ENCODE measurements at places on chromosomes 3 and 15. TPM values are rescaled to one million over a fixed set of nuclear protein-coding genes. Genes with fewer than 3 reads are reported as not detected.

DNA sequence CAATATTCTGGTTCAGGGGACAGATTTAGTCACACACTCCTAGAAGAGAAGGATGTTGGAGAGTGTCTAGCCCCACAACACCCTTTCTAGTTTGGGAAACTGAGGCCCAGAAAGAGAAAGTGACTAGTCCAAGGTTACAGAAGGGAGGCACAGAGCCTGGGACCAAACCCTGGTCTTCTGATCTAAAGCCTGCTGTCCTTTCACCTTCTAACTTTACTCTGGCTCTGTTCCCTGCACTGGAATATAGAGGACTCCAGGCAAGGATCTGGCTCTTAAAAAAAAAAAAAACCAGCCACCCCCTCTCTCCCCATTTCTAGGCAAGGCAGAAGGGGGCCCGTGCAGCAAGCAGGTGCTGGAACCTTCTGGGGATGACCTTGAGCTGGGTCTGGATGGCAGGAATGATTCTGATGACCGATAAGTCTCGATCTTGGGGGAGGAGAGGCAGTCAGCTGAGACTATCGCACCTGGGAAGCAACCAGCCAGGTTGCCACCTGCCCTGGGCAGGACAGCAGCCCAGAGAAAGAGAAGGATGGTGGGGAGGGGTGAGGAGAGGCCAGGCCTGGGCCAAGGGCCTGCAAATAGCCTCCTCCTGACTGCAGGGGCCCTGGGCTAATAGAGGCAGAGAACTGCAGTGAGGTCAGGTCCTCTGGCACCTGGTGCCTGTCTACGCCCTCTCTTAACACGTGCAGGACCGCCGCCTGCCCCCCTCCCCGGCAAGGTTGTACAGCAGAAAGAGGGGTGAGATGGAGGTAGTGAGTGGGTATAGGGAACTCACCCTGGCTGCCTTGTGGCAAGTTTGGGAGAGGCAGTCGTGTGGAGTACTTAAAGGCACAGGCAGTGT lies 30.4 kb upstream of the RHCG start:
- no peak for DNase-seq

GRCh38 chr3:190166948-190167347 lies 46.3 kb upstream of the P3H2 start:
- DNase-seq: no peak

The PLSCR5 gene
- total RNA-seq: not detected

- DNase-seq: no peak
Observed at GRCh38 chr3:165749821-165750220, 87.4 kb downstream of the BCHE start.

DNA sequence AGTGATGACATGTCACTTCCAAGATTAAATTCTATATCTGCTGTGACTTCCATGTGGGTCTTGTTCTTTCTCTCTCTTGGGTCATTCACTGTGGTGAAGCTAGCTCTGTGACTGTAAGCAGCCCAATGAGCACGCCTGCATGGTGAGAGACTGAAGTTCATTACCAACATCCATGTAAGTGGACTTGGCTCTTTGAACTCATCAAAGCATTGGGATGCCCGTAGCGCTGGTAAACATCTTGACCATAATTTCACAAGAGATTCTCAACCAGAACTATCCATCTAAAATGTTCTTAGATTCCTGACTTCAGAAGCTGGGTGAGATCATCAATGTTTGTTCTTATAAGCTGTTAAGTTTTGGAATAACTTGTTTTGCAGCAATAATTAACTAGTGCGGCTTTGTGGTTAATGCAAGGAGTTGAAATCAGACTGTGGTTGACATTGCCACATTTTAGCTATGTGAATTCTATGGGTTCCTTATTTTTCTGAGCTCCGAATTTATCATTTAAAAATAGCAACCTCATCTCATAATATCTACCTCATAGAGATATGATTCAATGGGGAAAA lies 31.6 kb upstream of the LRRC3B start:
- no peak for DNase-seq
